NCI-H460 (cell line): ENCODE measurements at places on chromosomes 12 and 14.

- DNase-seq = no peak
These were observed 9.1 kb upstream of the LDHB start for GRCh38 chr12:21666722-21667121.

- no peak for DNase-seq
These were observed 175.8 kb upstream of the PRMT8 start for GRCh38 chr12:3315201-3315661.

GRCh38 chr12:94169966-94170689 is 21.8 kb downstream of the PLXNC1 start:
- no peak for DNase-seq

DNA sequence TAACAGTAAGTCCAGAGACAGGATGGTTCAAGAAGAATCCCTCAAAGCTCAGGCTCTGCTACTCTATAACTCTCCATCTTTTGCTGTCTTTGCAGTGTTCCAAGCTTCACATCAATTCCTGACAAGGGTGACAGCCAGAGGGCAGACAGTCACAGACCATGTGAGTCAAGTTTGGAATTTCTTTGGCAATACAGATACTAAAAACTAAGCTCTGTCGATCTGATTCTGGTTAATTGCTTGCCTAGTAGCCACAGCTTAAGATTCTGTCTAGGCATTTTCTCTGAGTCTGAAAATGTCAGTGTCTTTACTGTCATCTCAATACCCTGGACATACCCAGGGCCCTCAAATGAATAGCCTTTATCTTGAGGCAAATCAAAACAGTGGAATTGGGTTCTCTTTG is 153.7 kb downstream of the CEP128 start:
- DNase-seq = no peak

DNA sequence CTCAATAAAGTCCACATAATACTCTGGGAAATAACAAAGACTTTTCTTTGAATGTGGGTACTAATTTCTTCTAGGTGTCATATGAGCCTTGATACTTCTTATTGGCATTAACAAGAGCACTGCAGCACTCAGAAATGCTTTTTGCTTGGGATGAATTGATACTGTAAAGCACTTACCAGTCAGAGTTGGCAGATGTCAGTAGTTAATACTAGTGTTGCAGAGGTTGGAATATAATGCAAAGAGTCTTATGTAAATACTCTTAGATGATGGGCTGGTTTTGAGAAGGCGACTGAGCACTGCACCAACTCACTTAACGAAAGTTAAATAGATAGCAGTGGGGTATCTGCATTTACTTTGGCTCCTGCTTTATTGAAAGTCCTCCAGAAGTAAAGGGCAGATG is 25.6 kb upstream of the MBIP start:
- DNase-seq = no peak

DNA sequence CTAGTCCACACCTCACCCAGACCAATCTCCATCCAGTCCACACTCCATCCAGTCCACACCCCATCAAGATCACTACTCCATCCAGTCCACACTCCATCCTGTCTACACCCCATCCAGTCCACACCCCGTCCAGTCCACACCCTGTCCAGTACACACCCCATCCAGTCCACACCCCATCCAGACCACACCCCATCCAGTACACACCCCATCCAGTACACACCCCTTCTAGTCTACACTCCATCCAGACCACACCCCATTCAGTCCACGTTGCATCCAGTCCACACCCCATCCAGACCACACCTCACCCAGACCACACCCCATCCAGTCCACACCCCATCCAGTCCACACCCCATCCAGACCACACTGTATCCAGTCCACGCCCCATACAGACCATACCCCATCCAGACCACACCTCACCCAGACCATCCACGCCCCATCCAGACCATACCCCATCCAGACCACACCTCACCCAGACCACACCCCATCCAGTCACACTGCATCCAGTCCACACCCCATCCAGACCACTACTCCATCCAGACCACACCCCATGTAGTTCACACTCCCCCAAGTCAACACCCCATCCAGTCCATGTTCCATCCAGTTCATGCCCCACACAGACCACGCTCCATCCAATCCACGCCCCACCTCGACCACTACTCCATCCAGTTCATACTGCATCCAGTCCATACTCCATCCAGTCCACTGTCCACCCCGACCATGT is 116.6 kb upstream of the RTL1 start:
- DNase-seq = no peak

DNA sequence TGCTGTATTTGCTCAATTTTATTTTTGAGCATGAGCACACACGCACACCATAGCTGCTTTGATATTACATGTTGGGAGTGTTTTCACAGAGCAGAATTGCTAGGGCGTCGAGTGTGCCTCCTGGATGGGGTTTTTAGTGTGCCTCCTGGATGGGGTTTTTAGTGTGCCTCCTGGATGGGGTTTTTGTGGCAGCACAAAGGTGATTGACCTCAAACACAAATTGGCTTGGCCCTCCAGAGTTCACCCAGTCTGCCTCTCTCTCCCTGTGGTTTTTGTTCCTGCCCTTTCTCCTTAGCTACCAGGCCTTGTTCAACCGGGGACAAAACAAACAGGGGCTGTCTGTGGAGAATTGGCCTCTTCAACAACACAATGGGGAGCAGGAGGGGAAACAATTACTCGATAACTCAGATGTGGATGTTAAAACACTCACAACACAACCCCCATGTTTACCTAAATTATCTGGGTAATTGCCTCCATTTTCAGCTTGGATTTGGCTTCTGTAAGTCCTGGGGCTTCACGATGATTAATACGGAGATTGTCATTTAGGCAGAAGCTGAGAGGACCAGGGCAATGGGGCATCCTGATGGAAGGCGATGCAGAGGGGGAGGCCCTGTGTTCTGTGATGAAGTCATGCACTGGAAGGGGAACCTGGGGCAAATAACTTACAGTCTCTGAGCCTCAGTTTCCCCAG is 26.9 kb downstream of the TBX3 start:
- DNase-seq = no peak
